ENCODE measurements at places on chromosomes 1 and 21.

- DNase-seq, result no peak
Observed at GRCh38 chr21:38129711-38130110, 127.1 kb upstream of the KCNJ15 start.

GRCh38 chr1:198499588-198499987, 40.9 kb downstream of the ATP6V1G3 start:
- DNase-seq, result no peak

DNA sequence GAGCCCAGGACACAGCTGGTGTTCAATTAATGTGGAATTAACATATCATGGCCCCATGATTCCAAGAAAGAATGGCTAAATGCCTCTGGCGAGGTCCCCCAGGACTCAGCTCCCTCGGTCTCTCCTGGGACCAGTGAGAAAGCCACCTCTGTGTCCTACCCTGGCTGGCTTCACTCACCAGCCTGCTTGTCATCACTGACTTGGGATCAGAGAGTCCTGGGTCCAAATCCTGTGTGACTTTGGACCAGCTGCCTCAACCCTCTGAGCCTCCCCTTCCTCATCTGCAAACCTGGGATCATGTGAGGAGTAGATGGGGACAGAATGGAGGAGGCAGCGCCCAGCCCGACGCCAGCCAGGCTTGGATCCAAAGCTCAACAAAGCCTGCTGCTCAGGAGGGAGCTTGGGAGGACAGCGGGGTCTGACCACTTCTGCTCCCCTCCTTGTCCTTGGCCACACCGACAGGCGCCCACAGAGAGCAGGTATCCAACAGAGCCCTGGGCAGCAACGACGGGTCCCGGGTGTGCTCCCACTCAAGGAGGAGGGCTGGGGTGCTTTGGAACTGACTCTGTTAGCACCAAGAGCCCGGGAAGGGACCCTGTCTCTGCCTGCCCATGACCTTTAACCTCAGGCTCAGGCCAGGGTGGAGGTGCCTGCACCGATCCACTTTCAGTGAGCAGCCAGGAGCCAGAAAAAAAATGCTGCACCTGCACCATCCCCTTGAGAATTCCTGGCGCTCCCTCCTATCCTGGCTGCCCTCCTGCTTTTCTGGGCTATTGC, 3.2 kb downstream of the SH2D5 start:
- DNase-seq, result no peak

- no peak for DNase-seq
Observed at GRCh38 chr1:75794382-75794781, 2.3 kb upstream of the MSH4 start.

DNA sequence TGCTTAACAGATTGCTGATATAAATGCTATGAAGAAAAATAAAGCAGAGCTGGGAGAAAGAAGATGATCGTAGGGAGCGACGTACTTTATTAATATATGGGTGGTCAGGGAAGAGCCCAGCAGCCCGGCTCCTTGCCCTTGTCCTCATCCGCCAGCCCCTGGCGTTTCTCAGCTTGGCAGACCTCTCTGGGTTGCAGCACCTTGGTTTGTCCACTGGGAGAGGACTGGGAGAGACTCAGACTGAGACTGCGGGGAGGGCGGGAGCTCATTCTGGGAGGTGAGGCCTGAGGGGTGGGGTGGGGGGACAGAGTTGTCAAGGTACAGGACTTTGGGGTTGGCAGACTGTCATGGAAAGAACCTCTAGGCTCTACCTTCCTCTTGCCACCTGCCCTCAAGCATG, 3.3 kb upstream of the S100A3 start:
- no peak for DNase-seq

DNA sequence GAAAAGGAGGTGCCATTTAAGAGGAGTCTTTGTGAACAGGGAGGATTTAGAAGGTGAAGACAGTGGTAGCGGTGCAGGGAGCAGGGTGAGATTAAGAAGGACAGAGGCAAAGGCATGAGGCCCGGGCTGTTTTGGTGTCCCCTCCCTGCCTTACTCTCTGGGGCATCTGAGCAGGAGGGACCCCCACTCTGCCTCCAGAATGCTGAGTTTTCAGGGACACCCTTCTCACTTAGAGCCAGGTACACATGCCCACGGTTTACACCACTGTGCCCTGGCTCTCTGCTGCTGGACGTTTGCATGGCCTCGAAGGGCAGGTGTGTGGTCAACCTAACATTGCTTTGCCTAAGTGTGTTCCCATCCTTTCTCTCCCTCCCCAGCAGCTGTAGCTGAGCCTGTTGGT, 20.5 kb upstream of the PARP1 start:
- no peak for DNase-seq

DNA sequence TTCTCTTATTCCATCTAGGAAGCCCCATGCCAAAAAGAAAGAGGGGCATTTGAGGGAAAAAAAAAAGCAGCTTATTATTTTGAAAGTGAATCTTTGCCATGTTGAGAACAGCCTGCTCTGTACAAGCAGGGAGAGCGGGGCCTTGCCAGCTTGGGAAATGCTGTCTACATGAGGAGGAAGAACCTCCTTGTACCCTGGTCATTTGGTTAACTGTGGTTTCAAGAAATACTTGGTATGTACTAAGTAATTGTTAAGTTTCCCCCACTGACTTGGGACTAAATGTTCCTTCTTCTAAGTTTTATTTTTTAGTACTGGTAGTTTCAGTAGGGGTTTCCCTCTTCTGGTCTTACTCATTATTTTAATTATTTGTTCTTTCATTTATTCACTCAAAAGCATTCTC, 144.1 kb upstream of the HOOK1 start:
- DNase-seq, result no peak

DNA sequence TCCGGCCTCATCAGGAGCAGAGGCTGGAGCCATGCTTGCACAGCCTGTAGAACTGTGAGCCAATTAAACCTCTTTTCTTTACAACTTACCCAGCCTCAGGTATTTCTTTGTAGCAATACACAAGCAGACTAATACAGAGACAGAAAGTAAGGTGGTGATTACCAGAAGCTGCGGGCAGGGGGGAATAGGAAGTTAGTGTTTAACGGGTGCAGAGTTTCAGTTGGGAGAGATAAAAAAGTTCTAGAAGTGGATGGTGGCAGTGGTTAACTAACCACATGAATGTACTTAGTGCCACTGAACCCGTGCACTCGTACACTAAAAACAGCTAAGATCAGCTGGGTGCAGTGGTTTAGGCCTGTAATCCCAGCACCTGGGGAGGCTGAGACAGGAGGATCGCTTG, 80.4 kb upstream of the TARDBP start:
- no peak for DNase-seq

DNA sequence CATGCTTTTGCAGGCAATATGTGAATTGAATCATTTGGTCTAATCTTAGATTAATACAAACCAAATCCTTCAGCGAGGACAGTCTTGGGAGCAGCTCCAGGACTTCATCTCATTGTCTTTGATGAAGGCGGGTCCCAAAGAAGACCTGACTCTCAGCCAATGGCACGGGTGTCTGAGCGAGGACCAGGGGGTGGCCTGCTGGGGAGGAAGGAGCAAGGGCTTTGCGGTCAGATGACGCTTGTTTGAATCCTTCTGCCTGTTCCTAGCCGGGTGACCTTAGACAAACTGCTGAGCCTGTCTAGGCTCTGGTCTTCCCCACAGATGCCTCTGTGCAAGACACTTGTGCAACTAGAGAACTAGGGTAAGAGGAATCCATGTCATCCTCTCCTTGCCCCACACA, 312.1 kb upstream of the VAMP3 start:
- DNase-seq, result no peak

- no peak for DNase-seq
Observed at GRCh38 chr21:29708401-29708800, 231.4 kb downstream of the GRIK1 start.

DNA sequence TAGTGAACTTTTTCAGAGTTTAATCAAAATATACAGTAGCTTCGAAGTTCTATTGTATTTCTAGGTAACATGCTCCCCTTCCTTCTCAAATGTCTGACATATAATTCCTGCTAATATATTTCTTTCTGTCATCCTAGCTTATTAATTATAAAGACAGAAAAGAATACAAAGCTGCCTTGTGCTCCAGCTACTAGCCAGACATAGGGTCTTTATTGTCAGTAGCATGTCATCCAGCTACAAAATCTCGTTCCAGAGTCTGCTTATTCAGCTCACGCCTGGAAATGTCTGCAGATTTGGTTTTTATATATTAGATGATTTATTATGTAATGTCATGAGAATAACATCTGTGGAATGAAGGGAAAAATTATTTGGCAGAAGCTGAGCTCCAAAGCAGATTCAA, 1102.8 kb downstream of the BRINP3 start:
- DNase-seq, result no peak

DNA sequence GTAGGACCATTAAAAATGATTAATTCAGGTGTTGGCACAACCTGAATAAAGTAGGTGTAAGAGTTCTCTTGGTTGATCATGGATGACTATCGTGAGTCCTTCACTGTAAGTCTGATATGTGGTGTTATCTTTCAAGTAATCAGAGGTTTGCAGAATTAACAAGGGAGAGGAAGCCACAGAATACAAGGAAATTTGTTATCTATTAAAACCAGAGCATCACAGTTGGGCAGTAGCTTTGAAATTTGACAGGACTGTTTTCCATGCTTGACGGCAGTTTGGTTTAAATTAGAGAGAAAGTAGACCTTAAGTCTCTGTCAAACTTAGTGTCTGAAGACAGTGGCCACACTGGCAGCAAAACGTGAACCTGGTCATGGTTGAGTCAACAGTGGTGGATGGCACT, 139.5 kb upstream of the KCNK2 start:
- no peak for DNase-seq

DNA sequence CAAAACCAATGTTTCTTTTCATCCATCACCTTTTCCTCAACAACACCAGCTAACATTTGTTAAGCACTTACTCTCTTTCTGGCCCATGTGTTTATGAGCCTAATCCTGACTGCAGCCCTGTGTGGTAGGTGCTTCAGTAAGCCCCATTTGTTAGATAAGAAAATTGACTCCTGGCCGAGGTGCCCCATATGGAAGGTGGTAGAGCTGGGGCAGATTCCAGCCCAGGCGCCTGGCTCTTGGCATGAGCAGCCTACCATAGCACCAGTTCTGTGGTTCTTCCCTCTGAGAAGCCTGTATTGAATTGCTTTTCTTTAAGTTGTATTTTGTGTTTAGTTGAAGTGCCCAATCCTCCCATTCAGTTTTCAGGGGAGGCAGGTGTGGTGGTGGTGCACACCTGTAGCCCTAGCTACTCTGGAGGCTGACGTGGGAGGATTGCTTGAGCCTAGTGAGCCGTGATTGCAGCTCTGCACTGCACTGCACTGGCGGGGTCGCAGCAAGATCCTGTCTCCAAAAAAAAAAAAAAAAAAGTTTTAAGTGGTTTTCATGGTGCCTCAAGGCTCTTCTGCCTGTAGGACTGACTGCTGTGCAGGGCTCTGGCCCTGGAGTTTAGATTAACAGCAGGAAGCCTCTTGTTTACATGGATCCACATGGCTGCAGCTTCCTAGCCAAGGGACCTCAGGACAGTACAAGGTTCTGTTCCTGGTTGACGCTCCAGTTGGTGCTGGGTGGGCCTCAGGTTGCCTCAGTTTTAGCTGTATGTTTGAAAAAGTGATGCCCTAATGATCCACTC, 125.9 kb downstream of the MRPS6 start:
- DNase-seq, result no peak

DNA sequence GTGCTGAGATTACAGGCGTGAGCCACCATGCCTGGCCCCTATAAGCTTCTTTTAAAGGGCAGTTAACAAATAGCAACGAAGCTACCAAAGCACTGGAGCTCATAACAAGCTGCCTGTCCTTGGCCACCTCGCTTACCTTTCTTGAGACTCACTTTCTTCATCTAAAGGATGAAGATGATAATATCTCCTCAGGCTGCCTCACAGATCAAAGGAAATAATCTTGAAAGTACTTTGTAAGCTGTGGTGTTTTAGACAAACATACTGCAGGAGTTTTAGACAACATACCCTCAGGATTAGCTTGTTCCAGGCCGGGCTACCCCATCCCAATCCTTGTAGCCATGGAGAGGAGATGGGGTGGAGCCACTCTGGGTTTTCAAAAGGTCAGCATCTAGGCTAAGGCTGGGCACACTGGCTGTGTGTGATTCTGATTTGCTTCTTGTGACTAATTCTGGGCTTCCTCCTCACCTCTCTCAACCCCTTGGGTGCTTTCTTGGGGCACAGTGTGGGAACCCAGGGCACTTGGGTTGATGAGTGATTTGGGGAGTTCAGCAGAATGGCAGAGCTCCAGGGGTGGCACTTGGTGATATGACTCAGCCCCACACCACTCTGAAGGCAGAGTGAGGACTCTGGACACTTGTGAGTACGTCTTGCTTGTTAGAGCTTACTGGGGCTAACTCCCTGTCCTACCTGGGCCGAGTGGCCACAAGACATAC, 5.2 kb downstream of the GPR25 start:
- no peak for DNase-seq

DNA sequence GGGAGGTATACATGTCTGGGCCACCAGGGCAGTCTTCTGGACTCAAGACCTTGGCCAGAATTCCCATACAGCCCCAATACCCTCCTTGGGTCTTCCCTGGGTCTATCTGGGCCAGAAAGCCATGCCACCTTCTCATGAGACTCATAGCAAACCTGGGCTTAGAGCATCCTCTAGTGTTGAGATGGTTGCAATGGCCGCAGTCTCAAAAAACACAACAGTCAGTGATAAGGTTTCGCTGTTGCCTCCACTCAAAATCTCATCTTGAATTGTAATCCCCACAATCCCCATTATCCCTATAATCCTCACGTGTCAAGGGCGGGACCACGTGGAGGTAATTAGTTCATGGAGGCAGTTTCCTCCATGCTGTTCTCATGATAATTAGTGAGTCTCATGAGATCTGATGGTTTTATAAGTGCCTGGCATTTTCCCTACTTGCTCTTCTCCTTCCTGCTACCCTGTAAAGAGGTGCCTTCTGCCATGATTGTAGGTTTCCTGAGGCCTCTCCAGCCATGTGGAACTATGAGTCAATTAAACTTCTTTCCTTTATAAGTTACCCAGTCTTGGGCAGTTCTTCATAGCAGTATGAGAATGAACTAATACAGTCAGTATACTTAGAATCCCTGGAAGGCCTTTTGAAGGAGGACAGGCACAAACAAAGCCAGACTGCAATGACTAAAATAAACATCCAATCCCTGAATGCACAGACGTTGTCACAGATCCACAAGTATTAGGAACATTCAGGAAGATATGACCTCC, 77.0 kb downstream of the CTH start:
- DNase-seq, result no peak

DNA sequence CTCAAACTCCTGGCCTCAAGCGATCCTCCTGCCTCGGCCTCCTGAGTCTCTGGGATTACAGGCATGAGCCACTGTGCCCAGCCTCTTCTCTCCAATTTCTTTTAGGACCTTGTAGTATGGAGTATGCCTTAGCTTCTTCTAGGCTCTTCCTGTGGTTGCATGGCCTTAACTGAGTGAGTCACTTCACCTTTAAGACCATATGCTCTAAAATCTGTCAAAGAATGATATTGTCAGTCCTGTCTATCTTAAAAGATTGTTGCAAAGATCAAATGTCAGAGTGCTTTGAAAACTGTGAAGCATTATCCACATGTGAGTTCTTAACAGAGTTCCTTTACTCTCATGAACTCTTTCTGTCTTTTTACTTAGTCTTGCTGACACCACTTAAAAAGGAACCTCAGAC, 37.2 kb downstream of the ATP2B4 start:
- no peak for DNase-seq

GRCh38 chr1:65255035-65255655, 54.2 kb upstream of the DNAJC6 start:
- no peak for DNase-seq
